ENCODE measurements at places on chromosomes 12 and 14.

GRCh38 chr12:105382771-105383622, 52.5 kb downstream of the C12orf75 start:
- DNase-seq, result peak; percentile 42

DNA sequence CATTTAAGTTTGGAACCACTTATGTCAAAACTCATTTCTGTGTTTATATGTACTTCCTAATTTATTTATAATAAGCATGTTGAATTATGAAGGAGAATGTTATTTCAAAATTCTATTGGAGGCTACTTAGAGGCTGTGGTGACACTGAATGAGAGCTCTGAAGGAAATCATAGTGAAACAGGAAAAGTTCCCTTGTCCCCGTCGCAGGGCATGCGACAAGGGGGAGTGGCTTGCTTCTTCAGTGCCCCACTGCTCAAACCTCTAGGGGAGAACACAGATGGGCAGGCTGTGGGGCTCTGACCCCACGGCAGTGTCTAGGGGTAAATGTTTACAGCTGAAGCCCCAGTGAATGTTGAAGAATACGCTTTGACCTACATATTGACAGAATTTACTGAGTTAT, 261.9 kb downstream of the RAD51B start:
- no peak for DNase-seq

DNA sequence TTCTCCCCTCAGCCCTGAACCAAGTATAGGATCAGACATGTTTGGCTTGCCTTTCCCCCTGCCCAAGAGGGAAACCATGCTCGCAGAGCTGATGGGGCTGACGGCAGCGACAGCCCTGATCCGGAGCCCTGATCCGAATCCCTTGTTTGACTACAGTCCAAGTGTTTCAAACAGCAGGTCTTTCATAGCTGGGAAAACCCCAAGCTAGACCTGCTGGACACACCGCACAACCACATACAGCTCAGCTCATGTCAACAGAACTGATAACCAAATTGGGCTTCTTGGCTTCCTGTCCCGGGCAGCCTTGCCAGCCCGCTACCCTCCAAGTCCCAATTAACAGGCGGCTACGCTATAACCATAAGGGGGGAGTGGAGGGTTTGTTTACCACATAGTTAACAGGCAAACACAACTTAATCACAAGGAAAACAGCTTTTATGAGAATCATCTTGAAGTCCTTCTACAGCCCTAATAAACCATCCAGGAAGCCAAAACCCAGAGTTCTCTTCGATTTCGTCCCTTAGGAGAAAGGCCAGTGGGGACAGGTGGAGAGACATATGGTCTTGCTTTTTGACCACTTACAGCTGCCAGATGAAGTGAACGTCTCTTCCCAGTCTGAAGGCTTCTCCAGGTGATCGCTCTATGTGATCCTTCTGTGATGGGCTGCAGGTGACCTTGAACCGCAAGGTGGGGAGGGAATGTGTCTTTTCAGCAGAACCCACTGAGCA, 64.5 kb upstream of the MANSC4 start:
- no peak for DNase-seq

- no peak for DNase-seq
These were observed 7.5 kb downstream of the ITPR2 start for GRCh38 chr12:26825459-26826016.

DNA sequence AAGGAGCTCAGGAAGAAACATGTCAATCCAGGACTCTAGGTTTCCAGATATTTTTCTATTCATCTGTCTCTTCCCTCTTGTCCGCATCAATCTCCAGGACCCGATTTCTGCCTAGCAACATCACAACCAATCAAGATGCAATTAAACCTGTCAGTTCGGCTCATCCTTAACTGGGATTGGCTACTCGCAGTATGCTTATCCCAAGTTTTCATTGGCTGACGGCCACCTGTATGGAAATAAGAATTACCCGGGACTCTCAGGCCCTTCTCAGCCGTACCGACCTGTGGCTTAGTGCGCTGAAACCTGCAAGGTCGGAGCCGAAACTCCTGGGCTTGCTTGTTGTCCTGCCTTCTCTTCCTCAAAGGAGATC, 20.4 kb upstream of the ATP5MC2 start:
- peak; percentile 56 for DNase-seq

GRCh38 chr14:25003537-25003936, 46.4 kb downstream of the STXBP6 start:
- no peak for DNase-seq

DNA sequence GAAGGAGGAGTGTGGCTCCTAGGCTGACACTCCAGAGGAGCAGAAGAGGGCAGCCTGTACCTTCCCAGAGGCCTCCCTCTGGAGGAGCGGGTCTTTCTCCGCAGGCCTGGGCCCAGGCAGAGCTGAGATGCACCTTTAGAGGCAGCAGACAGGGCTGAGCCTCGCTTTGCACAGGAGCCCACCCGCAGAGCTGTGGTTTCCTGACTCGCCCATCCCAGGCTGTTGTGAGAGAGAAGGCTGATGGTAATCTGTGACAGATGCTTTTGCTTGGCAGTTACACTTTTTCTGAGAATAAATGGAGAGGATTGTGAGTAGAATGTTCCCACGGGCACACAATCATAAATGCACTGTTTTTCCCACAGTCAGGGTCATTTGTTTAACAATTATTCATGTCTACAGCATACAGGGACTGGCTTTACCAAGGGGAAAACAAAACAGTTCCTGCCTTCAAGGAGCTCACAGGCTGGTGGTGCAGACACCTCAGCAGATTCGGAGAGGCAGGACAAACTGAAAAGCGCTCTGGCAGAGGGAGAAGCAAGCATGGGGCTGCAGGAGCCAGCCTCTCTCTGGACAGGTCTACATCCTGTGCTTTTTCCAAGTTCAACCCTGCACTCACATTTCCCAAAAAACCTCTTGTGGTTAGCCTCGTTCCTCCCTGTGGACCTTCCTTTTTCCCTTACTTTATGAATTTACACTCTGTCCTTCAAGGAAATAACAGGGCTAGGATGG, 13.9 kb downstream of the EVL start:
- no peak for DNase-seq

GRCh38 chr12:126493366-126494108, 1428.3 kb downstream of the AACS start:
- DNase-seq, result no peak

DNA sequence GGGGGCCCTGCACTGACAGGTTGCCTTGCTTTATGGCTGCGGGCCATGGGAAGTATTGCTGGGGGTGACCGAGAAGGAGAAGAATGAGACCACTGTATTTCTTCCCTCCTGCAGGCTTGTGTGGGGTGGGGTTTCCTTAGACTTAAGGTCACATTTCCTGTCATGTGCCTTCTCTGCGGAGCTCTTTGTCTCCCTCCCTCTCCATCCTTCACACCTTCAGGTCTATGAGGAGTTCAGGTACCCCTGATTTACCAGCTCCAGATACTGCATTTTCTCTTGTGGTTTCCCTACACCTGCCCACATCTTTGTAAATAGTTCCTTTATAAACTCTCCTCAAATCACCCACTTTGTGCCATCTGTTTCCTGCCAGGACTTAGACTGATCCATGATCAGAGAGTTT, 3.6 kb downstream of the FNTB start:
- DNase-seq, result no peak

- DNase-seq, result no peak
These were observed 39.7 kb downstream of the PLEKHA5 start for GRCh38 chr12:19169222-19169621.

DNA sequence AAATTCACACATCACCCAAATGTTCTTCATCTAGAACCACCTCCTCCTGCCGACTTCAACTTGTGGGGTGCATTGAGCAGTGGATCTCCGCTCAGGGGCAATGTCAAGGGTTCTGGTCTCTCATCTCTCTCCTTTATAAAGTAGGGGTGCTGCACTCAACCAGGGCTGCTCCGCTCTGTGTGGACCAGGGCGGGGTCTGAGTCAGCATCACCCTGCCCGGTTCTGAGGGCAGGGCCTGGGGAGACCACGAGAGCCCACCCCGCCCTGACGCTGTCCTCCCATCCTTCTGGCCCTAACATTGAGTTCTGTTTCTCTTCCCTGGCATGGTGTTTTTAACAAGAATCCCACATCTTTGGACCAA, 311.6 kb upstream of the DIO3 start:
- no peak for DNase-seq

DNA sequence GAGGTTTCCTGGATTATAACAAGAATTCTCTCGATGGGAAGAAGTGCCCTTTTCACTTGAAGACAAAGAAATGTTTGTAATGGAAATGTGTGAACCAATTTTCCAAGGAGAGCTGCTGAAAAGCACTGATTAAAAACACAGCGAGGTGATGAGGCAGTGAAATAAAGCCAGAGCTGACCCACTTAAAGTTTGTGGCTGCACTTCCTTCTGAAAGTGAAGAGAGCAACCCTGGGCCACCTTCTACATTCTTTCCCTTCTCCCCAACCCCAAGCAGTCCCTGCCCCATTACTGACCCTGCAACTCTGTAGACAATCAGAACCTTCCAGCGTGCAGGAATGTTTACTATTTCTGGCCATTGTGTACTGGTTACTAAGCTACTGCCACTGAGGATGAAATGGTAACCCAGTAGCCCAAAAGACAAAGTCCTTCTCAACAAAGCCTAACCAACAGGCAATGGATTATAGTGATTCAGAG, 173.9 kb downstream of the TTC7B start:
- DNase-seq, result no peak

DNA sequence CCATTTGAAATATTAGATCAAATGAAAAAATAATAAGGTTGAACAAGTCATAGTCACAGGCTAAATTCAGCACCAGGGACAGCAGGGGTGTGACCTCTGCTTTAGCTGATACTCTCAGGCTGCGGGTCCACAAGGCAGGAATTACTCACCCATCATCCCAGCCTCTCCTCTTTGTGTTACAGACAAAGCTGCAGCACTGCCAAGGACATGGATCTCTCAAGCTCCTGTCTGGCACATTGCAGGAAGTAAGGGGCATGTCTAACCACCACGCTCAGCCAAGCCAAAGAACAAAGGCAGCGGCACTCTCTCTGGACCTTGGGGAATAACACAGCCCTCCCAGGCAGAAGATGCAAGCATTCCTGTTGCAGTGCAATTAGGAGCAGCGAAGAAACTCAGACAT, 783.8 kb downstream of the VRK1 start:
- DNase-seq, result no peak

- no peak for DNase-seq
These were observed 172.5 kb downstream of the SLC38A4 start for GRCh38 chr12:46653311-46653710.

DNA sequence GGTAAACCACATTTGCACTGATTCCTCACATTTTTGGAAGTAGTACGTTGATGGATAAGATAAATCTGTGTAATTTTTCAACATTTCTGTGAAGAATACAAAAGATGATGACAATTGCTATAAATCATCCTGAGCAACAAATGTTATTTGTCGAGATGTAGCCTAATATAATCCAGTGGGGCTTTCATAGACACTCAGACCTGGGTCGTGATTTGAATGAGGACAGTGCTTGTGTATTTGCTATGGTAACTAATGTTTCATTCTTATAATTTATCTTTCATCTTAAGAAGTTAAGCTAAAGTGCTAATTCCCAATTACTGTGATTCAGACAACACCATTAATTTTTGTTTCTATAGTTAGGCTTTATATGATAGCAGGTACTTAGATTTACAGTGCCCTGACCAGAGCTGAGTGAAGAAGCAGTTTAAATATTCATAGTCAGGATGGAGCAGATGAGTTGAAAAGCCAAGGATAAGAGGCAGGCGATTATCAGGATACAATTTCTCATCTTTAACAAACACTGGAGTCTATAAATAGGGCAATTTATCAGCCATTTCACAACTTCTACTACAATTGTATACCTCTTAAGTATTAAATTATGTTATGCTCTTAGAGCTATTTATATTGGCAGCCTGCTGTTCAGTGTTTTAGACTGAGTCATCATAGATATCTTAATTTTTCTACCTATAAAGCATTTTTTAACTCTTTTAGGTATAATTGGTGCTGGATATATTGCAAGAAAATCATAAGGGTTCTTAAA, 359.9 kb downstream of the TRHDE start:
- DNase-seq, result no peak

- no peak for DNase-seq
These were observed 30.6 kb upstream of the RPLP0 start for GRCh38 chr12:120231316-120232011.

DNA sequence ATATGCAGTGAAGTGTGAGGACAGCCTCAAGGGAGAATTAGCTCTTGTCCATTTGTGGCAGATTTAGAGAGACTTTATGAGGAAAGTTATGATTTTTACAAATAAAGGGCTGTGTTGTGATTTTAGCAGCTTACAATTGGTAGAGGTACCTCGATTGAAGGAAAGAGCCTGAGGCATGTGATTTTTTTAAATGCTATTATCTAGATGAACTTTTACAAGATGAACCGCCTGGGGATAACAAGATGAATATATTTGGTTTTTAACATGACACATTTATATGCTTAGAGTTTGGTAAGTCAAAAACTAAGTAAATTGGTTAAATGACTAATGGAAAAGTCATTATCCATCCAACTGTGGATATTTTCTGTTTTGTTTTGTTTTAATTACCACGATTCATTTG, 52.6 kb downstream of the AEBP2 start:
- DNase-seq, result no peak

GRCh38 chr12:4996714-4997113, 47.0 kb upstream of the KCNA5 start:
- no peak for DNase-seq

GRCh38 chr12:79938843-79939242, 3.9 kb upstream of the PPP1R12A start:
- no peak for DNase-seq

Data from GM12891 (cell line).